Panc1 (cell line): ENCODE measurements at places on chromosomes 6 and 20. TPM values are rescaled to one million over a fixed set of nuclear protein-coding genes. Genes with fewer than 3 reads are reported as not detected.

TXLNB gene
- not detected for total RNA-seq

ATG5 gene
- total RNA-seq, result 51.4 TPM

ADAM33 gene
- total RNA-seq, result 0.62 TPM

GRCh38 chr20:48761023-48761785 lies 66.6 kb downstream of the PREX1 start:
- DNase-seq, result no peak

GRCh38 chr6:68709091-68709490 lies 74.0 kb downstream of the ADGRB3 start:
- DNase-seq, result no peak

- no peak for DNase-seq
Observed at GRCh38 chr6:157019115-157019641, 242.0 kb downstream of the ARID1B start.

DNA sequence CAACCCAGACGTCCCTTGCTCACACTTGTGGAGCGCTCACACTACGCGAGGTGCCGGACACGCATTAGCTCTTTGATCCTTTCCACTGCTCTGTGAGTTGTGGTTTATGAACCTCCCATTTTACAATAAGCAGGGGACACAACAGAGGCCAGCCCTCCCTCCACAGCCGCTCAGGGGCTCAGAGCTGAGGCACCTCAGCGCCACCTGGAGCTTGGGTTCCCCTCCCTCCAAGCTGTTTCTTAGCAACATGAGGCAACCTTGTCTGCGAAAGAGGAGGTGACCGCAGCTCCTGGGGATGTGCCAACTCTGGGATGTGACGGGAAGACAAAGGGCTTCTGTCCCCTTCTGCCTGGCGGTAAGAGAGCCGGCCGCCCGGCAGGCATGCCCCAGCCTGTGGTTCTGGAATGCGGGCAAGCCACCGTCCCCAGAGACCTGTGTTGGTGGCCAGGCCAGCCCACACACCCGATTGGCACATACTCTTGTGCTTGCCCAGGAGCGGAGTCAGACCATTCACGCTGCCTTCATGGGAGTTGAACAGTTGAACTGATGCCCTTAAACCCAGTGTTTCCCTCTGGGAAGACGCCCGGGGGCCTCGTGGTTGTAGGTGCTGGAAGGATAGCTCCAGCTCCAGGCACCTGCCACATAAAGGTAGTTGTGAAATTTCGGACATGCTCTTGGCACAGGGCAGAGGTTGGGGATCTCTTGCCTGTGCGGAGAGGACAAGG lies 44.5 kb downstream of the RBM38 start:
- no peak for DNase-seq

DNA sequence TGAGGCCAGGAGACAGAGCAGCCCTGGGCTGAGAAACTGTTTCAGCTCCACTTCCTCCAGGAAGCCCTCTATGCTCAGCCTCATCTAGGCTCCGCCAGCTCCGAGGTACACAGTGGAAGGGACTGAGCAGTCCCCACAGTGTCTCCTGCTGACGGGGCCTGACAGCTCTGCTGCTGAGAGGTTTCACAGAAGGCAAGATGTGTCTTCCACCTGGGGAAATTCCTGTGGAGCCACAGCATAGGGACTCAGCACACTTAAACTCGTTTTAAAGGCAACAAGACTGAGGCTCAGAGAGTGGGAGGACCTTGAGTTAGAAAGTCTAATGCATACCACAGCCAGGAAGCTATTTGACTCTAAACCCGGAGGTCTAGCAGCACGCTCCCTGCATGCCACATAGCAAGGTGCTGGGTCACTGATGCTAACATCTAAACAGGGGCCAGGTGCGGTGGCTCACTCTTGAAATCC lies 6.8 kb downstream of the ADA start:
- DNase-seq, result no peak

DNA sequence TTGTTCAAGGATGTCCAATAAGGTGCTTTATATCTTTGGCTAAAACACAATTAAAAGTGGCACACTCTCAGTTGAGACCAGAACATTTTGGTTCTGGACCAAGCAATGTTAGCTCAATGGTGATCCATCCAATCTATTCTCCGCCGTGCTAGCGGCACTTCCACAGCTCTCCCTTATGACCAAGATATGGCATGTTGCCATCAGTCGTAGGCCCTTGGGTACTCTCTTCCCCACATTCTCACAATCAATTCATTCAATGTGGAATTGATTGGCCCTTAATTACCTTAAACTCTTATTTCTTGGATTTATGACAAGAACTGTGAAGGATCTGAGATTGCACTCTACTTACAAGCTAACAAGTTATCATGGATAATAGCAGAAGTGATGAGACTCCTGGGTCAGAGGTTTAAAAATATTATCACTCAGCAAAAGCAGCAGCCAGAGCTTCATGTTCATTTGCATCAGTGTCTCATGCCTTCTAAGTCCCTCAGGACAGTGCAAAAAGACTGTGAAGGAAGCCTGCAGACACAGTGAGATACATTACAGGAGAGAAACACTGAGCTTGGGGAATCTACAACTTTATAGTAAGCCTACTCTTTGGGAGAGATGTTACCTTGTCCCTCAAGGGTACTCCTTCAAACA lies 80.0 kb upstream of the ARG1 start:
- DNase-seq, result no peak

GRCh38 chr6:139030228-139030963 lies 1.9 kb downstream of the ABRACL start:
- DNase-seq, result no peak

GRCh38 chr6:109050012-109050411 lies 44.6 kb downstream of the SESN1 start:
- no peak for DNase-seq

GRCh38 chr6:11718463-11718862 lies 60.1 kb downstream of the ADTRP start:
- DNase-seq, result no peak

- DNase-seq, result no peak
Observed at GRCh38 chr6:106525882-106526275, 103.4 kb downstream of the RTN4IP1 start.

DNA sequence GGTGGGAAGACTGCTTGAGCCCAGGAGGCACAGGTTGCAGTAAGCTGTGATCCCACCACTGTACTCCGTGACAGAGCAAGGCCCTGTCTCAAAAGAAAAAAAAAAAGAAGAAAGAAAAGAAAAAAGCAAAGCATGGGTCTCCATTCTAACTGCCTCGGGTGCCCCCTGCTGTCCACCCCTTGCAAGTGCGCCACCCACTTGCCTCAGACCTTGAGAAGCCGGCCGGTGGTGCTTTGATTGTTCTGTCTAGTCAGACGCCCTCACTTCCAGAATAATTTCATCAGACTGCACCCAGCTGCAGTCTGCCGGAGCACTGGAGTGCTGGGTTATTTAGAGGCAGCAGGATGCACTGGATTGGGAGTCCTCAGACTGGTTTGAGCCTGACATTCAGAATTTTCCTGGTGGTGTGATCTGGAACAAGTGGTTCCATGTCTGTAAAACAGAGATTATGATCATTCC lies 17.6 kb upstream of the TM9SF4 start:
- peak; percentile 67 for DNase-seq

- no peak for DNase-seq
Observed at GRCh38 chr20:62806383-62807050, 1.9 kb downstream of the OGFR start.
